ENCODE measurements at places on chromosomes 1 and 21.

DNA sequence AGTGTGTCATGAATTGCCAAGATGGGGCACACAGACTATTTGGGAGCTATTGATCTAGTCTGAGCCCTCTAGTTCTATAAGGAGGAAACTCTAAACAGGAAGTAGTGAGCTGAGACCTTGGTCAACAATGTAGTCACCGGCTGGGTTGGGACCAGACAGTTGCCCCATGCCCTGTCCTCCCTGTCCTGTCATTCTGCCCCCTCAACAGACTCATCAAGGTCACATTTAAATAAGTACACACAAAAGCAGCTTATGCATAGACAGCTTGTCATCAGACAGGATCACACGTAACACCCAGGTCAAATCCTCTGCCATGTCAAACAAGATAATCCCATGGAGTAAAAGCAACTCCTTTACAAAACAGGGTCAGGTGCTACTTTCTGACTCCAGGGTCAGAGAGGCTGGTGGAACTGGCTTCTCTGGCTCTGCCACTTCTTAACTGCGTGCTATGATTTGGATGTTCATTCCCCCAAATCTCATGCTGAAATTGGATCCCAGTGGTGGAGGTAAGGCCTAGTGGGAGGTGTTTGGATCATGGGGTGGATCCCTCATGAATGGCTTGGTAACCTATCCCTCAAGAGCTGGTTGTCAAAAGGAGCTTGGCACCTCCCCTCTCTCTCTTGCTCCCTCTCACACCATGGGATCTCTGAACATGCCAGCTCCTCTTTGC is 128.9 kb downstream of the HIVEP3 start:
- no peak for DNase-seq

GRCh38 chr1:212915245-212916091 is 34.9 kb upstream of the VASH2 start:
- DNase-seq: no peak

DNA sequence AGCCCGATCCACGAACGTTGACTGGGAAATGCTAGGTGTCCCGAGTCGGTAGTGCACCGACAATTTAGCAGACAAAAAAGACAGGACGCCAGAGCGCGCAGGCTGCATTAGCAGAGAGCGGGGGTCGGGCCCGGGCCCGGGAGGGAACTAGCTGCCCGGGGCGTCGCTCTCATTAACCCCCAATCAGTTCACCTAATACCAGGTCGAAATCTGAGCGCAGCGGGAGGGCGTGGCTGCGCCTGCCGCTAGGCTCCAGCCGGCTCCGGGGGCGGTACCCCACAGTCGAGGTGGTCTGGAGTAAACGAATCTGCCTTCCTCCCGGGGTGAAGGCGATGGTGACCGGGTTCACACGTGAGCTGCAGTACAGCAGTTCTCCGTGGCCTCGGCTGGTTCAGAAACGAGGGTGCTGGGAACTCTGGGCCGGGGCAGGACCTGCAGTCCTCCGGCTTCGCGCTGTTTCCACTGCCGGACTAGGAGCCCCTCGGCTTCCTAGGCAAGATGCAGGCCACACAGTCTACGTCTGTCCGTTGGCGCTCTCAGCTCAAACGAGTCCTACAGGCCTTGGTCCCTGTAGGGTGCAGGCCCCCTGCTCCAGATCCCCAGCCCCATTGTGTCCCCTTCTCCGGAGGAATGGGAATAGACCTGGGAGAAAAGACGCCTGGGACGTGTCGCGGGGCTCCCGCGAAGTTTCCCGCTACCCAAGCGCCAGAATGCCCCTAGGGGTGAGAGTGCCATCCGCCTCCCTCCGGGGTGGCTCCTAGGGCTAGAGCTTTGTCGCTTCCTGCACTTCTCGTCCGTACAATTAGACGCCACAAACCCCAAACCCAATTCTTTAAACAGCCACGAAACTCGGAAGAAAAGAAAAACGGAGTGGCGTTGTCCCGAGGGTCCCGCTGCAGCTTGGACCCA is 2.0 kb downstream of the GFI1 start:
- peak; percentile 48 for DNase-seq

DNA sequence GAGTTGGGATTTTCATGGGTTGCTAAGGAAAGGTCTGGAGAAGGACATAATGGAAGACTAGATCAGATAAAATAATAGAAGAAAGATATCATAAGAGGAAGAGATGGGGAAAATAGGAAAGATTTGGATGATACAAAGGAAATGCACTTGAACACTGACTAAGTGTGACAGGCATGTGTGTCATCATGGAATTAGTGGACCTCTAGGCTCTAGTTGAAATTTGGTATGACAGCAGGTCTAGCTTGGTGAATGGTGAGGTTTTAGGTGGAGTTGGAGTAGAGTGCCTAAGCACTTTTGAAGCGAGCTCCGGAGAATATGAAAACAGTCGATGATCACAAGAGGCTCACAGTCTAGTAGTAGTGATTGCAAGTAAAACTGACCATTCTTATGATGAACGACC is 73.0 kb upstream of the PTGS2 start:
- no peak for DNase-seq

DNA sequence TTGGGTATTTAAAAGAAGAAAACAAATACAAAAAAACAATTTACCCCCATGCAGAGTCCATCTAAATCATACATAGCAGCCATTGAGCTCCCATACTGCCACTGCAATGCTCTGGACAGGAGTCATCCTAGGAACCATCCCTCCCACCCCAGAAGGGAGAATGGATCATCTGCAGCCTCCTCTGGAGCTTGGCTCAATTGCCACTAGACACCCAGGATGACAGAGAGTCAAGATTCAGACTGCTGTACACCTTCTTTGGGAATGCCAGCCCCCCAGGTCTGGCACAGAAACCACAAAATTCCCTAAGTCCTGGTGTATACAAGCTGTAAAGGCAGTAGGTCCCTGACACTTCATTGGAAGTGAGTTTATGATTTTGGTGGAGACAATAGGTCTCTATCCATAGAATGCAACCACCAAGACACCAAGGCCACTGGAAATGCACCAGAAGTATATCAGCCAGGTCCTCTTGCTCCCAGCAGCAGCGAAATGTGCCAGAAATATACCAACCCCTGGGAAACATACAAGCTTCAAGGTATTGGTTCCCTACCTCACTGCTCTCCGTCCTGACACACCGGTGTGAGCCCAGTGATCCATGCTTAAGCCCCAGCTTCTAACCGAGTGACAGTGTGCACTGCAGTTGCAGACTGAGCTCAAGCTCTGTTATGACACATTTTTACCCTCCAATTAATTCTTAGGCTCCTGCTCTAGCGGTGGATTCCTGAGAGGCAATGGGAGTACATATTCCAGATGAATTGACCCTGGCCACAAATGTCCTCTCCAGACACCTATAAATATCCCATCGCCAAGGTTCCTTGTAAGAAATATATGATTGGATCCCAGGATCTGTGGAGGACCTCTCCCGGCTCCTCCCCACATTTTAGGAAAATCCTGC is 4.4 kb downstream of the TAL1 start:
- DNase-seq: no peak

DNA sequence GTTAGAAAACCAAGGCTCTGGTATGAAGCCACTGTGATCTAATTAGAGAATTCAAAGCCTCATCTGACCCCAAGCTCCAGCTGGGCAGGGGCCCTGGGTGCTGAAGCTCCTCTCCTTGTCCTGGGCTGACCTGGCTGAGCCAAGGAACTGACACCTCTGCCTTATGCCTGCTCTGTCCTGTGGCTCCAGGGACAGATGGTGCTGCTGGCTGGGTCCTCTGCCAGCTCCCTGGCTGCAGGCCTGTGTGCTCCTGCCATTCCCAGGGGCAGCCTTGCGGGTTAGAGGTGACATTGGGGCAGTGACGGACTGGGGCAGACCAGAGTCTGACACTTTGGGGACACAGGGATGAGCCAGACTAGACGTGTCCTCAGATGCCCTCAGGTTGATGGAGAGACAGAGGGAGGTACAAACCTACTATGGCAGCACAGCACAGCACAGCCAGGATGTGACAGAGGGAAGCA is 11.8 kb downstream of the ACOT11 start:
- no peak for DNase-seq
